ENCODE measurements at places on chromosomes 13 and 19.

GRCh38 chr13:49071341-49071937 is 95.7 kb downstream of the FNDC3A start:
- no peak for DNase-seq

GRCh38 chr19:8615024-8615423 is 4.5 kb upstream of the ADAMTS10 start:
- DNase-seq, result no peak

DNA sequence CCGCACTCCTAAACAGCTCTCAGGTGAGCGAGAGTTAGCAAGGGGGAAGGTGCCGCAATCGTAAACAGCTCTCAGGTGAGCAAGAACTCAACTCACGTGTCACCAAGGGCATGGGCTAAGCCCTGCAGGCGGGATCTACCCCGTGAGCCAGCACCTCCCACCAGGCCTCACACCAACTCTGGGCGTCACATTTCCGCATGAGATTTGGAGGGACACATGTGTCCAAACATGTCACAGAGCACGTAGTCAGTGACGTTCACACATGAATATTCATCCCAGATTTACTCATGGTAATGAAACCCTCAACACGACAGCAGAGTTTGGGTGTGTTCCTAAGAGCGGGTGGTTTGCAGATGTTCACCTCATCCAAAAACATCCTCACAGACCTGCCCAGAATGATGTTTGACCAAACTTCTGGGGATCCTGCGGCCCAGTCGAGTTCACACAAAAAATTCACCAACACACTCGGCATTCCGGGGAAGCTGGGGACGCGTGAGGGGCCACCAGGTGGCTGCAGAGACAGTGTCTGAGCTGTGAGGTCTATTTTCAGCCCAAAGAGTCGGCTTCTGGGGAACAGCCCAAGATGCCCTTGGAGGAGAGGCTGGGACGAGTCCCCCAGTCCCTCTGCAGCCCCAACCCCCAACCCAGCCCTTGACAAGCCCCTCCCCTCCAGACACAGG is 19.6 kb downstream of the C2CD4C start:
- DNase-seq, result no peak

GRCh38 chr19:10553943-10554381 is 10.3 kb downstream of the ATG4D start:
- DNase-seq, result peak; percentile 74

DNA sequence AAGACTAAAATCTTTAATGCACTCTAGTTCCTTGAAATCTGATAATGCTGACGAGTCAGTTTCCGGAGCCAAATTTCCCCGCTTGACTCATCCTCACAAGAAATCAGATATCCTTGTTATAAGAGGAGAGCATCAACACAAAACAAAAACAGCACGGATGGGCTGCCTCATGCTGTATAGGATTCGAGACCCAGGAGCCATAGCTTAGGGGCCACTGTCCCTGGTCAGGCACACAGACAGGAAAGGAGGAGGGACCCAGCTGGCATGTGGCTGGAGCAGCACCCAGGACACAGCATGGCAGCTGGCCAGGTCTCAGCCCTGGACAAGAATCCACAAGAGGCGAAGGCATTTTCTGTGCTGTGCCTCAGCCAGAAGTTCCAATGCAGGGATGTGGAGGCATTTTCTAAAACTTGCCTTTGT is 110.2 kb upstream of the SPATA13 start:
- no peak for DNase-seq

DNA sequence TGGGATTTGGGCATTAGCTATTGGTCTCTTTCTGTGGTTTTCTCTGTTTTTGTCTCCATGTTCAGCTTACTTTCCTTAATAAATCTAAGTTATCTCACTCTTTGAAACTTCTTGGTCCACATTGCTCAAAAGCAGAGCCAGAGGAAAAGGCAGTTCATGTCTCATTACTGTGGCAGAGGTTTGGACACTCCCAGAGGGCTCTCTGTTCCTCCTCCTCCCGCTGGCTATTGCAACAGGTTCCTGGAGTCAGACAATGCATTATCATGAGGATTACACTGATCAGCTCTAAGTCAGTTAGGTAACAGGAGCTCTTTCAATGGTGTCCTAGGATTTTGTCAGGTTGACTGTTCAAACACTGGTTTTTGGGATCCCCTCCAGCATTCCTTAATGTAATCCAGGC is 298.8 kb downstream of the NDFIP2 start:
- DNase-seq, result no peak

- peak; percentile 85 for DNase-seq
These were observed at the start of gene CRB3 for GRCh38 chr19:6464070-6464873. Gene CRB3 (plus strand): TSS chr19:6464271. CDS start chr19:6464702, 431 bp downstream.

DNA sequence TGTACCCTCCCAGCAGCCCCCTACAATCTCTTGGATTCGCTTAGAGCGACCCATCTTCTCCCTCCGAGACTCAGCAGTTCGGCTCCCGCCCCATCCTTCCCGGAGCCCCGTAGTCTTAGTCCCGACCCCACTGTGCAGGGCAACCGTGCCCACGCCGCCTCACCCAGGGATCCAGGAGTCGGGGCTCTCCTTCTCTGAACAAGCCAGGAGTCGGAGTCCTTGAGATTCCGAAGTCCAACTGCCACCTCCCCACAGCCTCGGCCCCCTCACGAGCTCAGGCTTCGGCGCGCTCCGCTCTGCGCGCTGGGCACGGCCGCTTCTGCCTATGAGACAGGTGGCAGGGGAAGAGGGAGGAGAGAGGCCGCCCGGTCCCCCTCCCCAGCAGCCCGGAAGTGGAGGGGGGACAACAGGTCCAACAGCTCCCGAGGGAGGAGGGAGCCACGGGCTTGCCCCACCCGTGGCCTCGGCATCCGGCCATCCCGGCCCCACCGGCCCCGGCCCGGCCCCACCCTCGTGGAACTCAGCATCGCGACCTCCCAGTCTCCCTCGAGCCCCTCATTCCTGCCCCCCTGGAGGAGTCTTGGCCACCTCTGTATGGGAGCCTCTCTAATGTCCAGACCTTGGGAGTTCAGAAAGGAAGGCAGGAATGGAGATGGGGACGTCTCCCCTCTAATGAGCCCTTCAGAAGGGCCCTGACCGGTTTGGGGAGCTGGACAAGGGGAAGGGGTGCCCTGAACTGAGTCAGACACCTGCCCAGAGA is at the start of gene PHLDB3:
Gene PHLDB3, minus strand, starts transcription at position 321 of the 760 bp plus-strand sequence. CDS start 628 bp downstream, outside the sequence.
- peak; percentile 66 for DNase-seq

- no peak for DNase-seq
These were observed 20.9 kb upstream of the SIGLEC11 start for GRCh38 chr19:49981603-49982593.

GRCh38 chr13:73742982-73743381 is 391.2 kb downstream of the KLF12 start:
- DNase-seq, result no peak

DNA sequence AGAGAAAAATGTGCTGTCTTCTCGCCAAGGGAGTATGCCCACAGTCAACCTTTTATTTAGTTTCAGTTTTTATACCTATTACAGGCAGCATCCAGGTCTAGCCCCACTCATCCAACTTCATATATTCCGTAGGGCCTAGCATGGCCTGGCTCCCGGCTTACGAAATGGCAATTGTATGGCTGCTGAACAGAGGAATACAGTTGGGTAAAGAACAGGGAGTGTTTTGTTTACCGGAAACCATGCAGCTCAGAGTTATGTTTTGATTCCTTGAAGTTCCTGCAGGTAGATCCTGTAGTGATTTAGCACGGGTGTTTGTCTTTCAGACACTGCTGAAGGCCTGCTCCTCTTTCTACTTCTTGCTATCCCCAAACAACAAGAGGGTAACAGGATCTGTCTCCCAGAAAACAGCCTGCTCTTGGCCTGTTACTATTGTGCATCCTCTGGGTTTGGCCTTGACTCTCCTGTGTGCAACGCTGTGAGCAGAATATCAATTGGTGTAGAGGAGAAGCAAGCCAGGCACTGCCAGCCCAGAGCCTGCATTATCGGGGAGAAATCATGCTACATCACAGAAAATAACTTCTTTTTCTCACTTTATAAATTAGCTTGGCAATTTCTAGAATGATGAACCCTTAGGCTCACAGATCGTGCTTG is 32.4 kb downstream of the OLFM4 start:
- DNase-seq, result no peak

- DNase-seq, result no peak
These were observed 28.4 kb upstream of the SOHLH2 start for GRCh38 chr13:36242761-36243160.

GRCh38 chr19:47679251-47679900 is 33.8 kb upstream of the EHD2 start:
- no peak for DNase-seq

DNA sequence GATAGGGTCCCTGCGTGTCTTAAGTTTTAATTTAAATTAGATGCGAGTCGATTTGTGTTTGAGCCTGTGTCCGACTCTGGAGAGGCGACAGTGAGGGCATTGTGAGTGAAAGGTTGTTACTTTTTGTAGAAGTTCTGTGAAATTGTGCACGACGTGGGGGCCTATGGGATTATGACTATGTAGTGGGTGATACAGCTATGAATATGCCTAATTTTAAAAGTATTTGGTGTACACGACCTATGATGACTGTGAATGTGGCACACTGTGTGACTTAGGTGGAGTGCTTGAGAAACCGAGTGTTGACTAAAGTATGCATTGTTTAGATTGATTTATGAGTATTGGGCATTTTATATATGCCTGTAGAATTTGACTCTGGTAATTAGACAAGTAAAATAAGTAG is 646 bp downstream of the ZNF567 start:
- no peak for DNase-seq

DNA sequence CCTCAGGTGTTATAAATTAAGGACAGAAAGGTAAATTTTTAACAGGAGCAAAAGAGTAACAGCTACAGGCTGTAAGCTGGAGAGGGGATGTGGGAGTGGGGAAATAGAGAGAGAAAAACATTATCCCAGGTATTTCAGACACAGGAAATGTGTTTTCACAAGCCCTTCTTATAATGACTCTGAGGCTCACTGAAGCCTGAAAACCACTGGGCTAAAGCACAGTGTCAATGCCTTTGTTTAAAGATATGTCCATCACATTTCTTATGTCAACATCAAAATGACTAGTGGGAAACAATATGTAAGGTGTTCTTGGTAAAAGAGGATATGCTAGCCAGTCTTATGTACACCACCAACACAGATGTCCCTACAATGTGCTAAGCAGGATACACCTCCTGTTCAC is 365.9 kb downstream of the FGF14 start:
- DNase-seq, result no peak

DNA sequence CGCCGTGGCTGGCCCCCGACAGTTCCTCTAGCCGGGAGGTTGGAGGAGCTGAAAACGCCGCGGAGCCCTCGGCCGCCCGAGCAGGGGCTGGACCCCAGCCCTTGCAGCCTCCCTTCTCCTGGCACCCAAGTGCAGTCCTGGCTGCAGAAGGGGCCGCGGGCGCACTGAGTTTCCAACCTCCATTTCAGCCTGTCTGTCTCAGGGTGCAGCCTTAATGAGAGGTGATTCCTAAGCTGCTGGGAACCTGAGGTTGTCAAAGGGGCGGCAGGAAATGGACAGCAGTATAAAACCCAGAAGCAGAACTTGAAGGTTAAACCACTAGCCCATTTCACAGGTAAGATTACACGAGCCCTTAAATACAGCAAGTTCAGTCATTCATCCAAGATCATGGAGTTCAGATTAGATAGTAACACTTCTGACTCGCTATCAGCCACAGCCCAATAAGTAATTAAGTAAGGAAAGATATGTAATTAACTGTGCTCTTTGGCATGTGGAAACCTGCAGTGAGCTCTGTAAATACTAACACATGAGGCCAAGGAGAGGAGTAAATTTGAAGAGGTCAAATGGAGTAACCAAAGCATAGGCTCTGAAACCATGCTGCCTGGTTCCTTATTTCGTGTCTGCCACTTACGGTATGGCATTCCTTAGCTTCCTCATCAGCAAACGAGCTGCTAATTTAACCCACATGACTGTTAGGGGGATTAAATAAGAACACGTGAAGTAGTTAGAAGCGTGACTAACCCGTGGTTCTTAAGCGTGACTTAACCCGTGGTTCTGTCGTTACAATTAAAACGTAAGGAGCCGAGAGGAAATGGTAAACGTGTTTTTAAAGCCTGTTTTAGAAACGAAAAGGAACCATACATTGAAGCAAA is 686 bp downstream of the SETDB2 start:
- peak; percentile 43 for DNase-seq

- DNase-seq, result no peak
These were observed 14.0 kb downstream of the GNA15 start for GRCh38 chr19:3149526-3150505.

GRCh38 chr13:32824675-32825074 is 191.5 kb upstream of the KL start:
- DNase-seq, result no peak

DNA sequence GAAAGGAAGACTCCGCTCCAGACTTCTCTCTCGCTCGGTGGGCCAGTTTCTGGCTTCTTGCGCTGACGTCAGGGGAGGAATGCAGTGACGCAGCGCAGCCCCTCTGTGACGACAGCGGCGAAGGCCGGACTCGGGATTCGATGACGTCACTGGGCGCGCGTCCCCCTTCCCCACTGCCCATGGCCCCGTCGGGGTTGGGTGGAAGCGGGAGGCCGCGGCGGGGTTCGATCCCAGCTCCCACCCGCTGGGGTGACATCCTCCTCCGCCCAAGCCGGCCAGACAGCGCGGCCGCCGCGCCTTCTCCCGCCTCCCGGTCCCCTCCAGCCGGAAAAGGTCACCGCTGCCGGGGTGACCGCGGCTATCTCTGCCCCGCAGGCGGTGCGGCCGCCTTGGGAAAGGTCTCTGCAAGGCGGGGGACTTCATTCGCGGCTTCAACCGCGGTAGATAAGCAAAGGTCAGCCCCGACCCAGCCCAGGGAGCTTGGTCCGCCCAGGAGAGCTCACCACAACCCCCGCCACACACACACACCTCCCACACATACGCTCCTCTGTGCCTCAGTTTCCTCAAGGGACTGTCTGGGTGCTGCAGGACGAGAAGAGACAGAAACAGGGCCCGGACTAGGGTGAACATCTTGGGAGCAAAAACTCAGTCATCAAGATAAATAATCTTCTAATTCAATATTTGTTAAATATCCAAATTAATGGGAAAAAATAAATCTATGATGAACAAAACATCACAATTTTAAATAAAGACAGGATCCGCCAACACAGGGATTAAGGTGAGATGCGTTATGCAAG is 844 bp upstream of the RFX1 start:
- no peak for DNase-seq

- DNase-seq, result no peak
These were observed 2.1 kb upstream of the SIGLEC8 start for GRCh38 chr19:51460164-51460992.

GRCh38 chr13:35716186-35716585 is 239.7 kb upstream of the MAB21L1 start:
- DNase-seq, result no peak

- DNase-seq, result peak; percentile 91
These were observed 43.9 kb downstream of the CERS4 start for GRCh38 chr19:8252922-8253589.

DNA sequence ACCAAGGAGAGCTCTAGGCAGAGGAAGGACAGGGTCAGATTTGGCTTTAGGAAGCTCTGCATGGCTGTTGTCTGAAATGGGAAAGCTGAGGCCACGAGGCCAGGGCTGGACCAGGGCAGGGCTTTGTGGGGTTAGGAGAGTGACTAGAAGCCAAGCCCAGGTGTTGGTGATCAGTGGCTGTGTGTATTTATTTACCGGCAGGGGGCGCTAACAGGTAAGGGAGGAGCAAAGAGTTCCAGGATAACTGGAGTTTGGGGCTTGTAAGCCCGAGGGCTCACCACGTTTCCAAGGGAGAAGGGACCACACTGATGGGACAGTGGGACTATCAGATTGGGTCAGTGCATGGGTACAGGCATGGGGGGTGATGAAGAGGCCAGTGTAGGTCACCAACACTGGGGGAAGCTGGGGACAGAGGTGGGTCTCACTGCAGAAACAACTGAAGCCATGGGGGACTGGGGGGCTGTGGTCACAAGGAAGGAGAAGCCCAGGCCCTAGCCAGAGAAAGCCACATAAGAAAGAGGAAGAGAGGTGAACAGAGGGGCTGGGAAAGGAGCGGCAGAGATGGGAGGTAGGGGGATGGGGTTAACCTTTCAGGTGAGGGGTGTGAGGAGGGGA is 3.9 kb downstream of the TMEM147 start:
- peak; percentile 75 for DNase-seq

- no peak for DNase-seq
These were observed 47.2 kb upstream of the ZNF737 start for GRCh38 chr19:20612711-20613316.
